ENCODE measurements at places on chromosomes 2 and 18.

GRCh38 chr2:241768850-241769249 is 7.8 kb upstream of the GAL3ST2 start:
- DNase-seq = no peak

DNA sequence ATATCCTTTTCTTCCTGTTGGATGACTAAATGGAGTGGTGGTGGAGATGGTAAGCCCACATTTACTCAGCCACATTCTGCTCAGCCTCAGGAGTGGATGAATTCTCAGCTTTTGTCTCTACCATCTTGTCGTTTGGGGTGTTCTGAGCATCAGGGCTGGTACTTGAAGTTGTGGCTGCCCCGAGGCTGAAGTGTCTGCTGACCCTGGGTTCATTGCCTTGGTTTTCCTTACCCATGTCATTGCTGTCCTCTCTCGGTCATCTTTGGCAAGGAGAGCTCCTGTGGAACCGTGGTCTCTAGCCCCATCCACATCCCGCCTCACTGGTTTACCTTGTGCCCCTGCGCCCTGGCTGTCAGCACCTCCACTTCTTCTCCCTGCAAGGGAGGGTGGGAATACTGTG is 71.9 kb downstream of the GPR39 start:
- no peak for DNase-seq

DNA sequence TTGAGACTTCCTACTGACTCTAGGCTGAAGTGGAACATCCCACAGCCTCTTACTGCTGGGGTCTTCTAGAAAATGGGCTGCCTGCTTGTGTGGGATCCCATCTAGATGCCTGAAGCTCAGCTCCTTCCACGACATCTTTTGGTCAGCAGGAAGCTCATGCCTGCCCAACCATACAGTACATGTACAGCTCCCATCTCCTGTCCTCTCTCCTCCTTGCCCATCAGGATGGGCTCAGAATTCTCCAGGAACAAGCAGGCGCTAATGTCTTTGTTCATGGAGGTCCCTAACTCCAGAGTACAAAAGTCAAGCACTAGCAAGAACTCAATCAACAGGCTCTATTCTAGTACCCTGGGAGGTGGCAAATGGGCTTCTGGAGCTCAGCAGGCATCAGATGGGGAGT is 31.7 kb upstream of the GPR17 start:
- DNase-seq = no peak

- no peak for DNase-seq
These were observed 2.3 kb upstream of the PTPN18 start for GRCh38 chr2:130353291-130354138.

DNA sequence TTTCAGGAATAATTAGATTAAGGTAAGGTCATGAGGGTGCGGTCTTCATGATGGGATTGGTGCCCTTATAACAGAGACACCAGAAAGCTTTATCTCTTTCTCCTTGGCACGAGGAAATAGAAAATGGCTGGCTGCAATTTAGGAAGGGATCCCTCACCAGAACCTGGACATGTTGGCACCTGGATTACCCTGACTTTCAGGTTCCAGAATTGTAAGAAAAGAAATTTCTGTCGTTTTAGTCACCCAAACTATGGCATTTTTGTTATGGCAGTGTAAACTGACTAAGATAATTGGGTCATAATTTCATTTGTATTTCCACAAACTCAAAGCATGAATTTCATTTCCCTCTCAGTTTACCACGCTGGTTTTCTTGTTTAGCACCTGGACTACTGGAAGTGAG is 473.6 kb downstream of the PTH2R start:
- DNase-seq = no peak

DNA sequence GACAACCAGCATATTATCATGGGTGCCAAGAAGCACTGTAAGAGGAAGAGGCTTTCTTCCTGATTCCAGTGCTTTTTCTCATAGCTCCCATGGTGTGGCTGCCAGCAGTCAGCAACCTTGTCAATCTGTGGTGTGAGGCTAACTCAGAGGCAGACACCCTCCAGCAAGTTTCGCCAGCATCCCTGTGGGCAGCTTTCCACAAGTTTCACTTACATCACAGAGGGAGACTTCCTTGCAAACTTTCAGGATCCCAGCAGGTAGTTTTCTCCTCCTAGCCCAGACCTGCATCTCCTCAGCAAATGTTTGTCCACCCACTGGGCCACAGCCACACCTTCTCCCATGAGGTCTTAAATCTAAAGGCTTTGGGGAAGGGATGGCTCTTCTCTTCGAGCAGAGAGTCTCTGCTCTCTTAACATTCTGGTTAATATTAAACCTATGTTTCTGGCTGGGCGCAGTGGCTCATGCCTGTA is 9.1 kb downstream of the DNAH7 start:
- DNase-seq = no peak

- DNase-seq = no peak
These were observed 66.5 kb downstream of the PARD3B start for GRCh38 chr2:204611764-204612163.

DNA sequence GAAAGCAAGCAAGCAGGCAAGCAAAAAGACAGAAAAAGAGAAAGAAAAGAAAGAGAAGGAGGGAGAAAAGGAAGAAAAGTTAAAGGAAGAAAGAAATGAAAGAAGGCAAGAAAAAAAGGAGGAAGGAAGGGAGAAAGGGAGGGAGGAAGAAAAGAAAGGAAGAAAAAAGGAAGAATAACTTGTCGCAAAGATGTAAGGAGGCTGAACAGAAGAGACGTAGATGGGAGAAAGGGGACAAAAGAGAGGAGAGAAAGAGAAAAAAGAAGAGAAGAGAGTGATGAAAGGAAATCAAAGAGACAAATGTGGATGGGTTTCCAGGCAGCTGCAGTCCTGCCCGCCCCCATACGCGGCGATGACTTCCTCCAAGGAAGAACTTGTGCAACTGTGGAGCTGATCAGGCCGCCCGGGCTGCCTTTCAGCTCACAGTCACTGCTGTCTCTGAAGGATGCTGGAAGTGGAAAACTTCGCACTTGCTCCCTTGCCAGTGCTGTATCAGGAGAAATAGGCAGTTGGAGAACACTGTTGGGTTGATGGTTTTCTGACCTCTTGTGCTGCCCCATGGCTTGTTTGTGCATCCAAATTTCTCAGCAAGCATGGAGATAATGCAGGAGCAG is 52.9 kb downstream of the TRIB2 start:
- no peak for DNase-seq

GRCh38 chr2:176774766-176775451 is 437.7 kb upstream of the HNRNPA3 start:
- DNase-seq = no peak

GRCh38 chr2:222490131-222490530 is 65.8 kb downstream of the SGPP2 start:
- no peak for DNase-seq

DNA sequence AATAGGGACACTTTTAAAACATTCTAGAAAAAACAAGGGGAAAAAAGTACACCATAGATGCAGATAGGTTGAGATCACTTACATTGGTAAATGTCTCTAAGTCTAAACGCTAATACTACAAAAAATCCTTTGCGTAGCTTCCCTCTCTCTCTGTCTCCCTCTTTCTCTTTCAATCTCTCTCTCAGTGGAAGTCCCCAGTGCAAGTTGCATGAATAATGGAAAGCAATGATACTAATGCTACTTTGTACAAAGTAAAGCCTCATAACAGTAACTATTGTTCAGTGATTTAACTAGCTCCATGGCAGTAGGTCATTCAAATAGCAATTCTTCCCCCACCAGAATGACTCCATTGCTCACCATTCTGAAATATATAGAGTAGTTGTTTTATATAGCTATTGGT is 12.8 kb downstream of the MEIS1 start:
- no peak for DNase-seq

DNA sequence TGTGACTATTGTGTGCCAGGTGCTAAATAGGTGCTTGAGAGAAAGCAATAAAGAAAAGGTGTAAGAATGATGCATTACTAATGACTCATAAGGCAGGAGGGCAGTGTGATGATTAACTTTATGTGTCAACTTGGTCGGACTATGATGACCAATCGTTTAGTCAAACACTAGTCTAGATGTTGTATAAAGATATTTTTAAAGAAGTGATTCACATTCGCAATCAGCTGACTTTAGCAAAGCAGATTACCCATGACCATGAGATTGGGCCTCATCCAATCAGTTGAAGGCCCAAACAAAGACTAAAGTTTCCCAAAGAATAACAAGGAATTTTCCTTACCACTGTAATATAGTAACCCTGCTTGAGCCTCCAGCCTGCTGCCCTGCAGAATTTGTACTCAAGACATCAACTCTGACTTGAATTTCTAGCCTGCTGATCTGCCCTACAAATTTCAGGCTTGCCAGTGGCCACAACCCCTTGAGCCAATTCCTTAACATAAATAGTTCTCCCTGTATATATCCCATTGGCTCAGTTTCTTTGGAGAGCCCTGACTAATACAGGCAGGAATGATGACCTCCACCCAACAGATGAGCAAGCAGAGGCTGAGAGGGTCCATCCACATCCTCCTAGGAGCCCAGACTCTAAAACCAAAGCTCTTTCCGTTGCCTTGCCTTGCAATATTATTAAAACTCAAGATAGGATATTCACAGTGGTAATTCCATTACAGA is 132.6 kb downstream of the ACTR3 start:
- DNase-seq = no peak

DNA sequence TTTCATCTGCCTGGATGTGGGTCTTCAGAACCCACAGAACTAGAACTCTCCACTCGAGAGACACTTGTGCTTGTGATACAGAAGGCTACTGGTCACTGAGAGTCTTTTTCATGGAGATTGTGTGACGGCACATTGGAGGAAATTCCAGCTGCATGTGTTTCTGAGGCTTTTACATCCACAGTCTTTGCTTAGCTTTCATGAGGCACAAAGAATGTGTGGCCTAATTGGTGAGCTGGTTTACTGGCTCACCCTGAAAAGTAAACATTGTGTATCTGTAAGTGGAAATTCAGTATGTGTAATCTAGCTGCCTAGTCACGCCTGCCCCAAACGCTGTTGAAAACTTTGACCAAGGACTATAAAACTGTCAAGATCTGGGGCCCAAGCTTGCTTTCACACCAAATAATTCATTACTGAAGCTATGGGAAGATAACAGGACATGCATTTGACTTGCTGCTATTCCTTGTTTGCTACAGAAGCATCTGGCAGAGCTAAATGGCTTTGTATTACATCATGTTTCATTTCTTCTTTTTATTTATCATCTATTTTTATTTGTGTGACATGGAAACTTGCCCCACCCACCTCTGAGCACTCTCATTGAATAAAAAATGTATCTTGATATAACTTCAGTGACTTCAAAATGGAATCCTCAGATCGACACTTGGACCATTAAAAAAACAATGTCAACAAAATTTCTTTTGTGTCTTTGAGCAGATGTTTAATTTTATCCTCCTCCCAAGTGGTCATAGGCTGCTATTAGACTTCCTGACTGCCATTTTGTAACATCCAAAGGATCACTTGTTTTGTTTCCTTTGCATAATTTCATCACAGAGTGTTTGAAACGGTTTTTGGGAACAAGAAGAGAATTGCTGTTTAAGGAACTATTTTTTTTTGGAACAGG is 80.2 kb downstream of the EFEMP1 start:
- no peak for DNase-seq

DNA sequence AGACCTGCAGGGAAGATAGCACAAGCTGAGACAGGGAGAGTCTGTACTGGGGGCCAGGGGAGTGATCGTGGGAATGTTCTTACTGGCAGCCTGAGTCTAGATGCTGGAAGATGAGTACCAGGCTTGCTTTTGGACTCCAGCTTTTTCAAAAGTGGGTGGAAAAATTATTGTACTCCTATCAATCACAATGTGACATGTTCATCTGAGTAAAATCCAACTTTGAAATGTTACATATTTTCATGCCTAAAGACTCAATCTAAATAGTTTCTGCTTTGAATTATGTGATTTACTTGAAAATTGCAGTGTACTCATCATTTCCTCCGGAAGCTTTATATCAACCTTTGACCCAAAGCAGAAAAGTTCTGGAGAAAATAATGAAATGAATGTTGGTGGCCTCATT is 49.7 kb upstream of the ST3GAL5 start:
- no peak for DNase-seq
